ENCODE measurements at places on chromosomes 12 and 14.

GRCh38 chr14:74804219-74804825 is 41.2 kb downstream of the YLPM1 start:
- DNase-seq = no peak

DNA sequence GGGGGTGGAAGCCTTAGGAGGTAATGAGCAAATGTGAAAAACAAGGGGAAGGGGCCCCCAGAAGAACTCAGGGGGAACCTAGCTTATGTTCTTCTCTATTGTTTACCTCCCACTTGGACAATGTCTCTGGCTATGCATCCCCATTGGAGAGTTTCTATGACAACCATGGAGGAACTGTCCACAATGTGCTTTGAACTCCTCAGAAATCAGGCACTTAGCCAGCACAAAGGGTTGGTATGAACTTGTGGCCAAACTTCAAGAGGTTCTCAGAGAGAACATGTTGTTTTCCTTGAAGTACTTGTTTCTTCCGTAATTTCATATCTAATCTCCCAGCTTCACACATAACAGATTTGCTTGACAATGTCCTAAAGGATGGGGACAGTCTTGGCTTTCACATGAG is 202.8 kb upstream of the PELI2 start:
- no peak for DNase-seq

- no peak for DNase-seq
These were observed 26.4 kb downstream of the VDR start for GRCh38 chr12:47878293-47878917.

GRCh38 chr14:50784683-50785456 is 46.1 kb downstream of the NIN start:
- no peak for DNase-seq

DNA sequence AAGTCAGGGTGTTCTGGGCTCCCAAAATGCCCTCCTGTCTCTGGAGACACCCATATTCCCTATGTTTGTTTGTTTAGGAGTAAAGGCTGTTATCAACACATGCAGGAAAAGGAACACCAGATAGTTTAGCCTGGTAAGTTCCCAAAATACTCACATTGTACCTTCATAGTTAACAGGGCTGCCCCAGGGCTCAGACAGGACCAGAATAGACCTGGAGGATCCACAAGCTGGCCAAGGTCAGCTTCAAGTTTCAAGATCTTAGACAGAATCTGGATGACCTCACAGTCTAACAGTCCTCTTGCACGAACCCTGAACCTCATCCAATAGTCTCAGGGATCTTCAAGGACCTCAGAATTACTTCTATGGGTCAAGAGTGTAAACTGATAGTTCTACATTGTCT is 18.1 kb upstream of the HSP90B1 start:
- DNase-seq = no peak

- peak; percentile 55 for DNase-seq
These were observed 1.3 kb upstream of the KRT72 start for GRCh38 chr12:52602552-52602951.

- no peak for DNase-seq
These were observed 670 bp upstream of the PSMA3 start for GRCh38 chr14:58243790-58244555.

DNA sequence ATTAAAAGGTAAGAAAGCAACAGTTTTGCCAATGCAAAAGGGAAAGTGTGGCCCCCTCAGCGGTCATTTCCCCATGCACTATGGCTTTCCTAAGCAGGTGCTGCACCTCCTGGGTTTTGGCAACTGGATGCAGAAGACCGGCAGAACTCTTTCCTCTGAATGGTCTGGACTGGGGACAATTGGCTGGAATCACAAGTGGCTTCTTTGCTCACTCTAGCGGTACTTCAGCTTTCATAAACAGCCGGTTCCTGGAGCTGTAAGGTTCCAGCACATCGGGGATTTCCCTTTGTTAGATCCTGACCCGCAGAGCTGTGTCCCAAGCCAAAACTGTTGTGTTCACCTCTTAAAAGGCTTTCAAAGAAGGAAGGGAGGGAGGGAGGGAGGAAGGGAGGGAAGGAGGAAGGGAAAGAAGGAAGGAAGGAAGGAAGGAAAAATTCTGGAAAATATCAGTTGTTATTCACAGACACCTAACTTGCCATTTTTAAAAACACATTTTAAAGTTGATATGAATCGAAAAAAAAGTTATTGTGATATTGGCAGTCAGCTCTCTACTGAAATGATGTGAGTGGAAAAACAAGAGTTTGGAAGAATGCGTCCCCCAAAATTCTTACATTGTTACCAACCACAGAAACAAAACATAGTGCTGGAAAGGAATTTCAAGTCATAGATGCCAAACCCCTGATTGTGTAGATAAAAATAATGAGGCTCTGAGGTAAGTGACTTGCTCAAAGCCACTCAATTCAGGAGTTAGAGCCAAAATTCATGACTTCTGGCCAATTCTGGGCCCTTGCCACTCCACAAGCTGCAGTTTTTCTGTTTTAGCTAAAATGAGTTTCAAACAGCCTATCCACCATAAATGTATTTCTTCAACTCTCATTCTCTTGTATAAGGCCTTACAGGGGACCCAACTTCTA is 220.6 kb upstream of the HMGA2 start:
- no peak for DNase-seq

All from esophagus muscularis mucosa (tissue), 4 donors.